ENCODE measurements at places on chromosomes 11 and 22. TPM values are rescaled to one million over a fixed set of nuclear protein-coding genes. Genes with fewer than 3 reads are reported as not detected.
A peak's percentile ranks its signal among the peaks of the same experiment; 100 is the strongest.

DNA sequence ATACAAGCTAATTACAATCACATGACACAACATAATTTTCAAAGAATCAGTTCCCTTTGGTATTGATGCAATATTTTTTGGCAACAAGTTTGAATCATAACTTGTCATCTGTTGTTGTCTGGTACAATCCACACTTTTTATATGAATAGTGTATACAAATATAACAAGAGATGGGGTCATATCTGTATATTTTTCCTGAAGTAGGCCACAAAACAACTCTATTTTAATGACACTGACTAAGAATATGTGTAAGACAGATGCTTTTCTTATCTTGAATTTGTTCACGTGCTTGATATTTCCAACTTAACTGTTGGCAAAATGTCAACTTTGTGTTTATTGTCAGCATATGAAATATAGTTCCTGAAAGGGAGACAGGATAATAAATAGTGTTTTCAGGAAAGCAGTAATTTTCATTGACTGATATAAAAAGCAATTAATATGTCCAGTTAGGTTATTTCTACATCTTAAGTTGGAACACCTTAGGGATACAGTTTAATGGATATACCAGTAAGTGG is 27.9 kb downstream of the NOX4 start:
- DNase-seq, result no peak

DNA sequence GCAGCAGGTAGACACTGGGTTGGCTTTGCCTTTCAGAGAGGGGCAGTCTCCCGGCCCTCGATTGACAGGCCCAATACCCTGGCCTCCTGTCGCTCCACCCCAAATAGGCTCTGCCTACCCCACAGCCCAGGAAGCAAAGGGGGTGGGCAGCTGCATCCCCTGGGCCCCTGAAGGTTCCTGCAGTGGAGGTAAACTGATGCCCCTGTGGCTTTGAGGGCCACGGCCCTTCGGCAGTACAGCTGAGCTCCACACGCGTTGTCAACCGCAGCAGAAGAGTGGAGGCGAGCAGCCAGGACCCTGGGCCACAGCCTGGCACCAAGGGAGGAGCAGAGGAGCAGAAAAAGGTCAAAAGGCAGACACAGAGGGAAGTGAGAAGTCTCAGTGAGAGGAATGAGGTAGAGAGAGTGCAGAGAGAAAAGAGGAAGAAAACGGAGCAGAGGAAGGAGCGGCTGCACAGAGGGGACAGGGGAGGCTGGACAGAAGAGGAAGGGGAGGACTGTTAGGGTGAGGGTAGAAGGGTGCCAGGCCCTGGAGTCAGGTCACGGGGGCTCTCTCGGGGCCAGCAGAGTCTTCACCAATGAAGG is 64.0 kb downstream of the SLC22A12 start:
- DNase-seq, result no peak

GRCh38 chr22:49583886-49584505 is 243.7 kb downstream of the BRD1 start:
- no peak for DNase-seq

DNA sequence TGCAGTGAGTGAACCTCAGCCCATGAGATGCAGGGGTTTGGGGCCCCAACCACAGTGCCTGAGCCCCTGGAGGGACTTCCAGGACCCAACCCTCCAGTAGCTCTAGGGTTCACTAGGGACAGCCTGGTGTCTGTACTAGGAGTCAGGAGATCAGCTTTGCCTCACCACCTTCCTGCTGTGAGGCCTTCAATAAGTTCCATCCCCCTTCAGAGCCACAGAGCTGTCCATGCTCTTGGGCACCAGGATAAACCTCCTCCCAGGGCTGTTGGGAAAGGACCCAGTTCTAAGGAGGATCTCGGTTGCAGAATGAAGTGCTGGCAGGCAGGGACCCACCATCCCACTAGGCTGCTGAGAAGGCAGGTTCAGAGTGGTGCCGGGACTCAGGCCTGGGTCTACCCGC is 9.7 kb downstream of the ARHGEF17 start:
- DNase-seq, result peak; percentile 17

GRCh38 chr22:33476716-33477115 is 418.5 kb upstream of the SYN3 start:
- DNase-seq, result peak; percentile 11

- DNase-seq, result no peak
These were observed 22.7 kb upstream of the FGF19 start for GRCh38 chr11:69726481-69726880.

DNA sequence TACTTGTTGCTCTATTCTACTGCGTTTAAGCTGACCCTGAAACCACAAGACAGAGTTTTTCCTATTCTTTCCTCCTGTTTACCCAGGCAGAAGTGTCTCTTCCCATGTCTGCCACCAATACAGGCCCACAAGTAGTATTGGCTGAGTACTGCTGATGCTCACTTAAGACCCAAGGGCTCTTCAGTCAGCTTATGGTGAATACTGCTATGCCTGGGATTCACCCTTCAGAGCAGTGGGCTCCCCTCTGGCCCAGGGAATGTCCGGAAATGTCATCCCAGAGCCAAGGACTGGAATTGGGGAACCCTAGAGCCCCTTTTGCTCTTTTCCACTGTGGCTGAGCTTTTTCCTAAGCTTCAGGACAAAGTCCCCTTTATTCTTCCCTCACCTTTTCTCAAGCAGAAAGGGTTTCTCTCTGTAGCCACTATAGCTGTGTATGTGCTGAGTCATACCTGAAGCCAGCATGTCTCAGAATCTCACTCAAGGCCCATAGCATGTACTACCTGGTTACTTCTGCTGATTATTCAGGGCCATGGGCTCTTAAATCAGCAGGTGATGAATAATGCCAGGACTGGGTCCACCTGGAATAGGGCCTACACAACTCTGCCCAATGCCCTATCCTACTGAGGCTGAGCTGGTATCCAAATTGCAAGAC is 745.8 kb upstream of the ANO5 start:
- DNase-seq, result peak; percentile 73

GRCh38 chr11:121104312-121104762 is 3.3 kb downstream of the TECTA start:
- no peak for DNase-seq

- peak; percentile 13 for DNase-seq
These were observed 67.5 kb upstream of the ZBED5 start for GRCh38 chr11:10925149-10925926.

DNA sequence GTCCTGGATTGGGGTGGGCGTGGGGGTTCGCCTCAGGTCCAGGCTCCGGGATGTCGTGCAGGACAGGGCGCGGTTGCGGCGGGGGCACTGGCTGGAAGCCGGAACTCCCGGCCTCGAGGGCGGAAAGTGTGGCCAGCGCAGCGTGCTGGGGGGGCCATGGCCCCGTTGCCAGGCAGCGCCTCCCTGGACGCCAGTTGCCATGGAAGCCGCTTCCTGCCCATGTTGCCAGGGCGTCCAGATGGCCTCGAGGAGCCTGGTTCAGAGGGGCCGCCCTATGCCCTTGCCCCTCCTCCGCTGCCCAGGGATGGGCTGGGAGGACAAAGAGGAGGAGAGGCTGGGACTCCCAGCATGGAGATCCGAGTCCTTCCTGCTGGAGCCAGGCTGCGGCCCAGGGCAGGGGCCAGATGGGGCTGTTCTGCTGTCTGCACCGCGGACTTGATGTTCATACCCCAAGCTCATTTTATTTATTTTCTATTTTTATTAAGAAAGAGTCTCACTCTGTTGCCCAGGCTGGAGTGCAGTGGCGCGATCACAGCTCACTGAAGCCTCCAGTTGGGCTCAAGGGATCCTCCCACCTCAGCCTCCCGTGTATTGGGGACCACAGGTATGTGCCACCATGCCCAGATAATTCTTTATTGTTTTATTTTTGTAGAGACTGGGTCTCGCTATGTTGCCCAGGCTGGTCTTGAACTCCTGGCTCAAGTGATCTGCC is 4.6 kb upstream of the CCDC188 start:
- DNase-seq, result no peak

- peak; percentile 2 for DNase-seq
These were observed 751.2 kb downstream of the JRKL start for GRCh38 chr11:97140885-97141494.

DNA sequence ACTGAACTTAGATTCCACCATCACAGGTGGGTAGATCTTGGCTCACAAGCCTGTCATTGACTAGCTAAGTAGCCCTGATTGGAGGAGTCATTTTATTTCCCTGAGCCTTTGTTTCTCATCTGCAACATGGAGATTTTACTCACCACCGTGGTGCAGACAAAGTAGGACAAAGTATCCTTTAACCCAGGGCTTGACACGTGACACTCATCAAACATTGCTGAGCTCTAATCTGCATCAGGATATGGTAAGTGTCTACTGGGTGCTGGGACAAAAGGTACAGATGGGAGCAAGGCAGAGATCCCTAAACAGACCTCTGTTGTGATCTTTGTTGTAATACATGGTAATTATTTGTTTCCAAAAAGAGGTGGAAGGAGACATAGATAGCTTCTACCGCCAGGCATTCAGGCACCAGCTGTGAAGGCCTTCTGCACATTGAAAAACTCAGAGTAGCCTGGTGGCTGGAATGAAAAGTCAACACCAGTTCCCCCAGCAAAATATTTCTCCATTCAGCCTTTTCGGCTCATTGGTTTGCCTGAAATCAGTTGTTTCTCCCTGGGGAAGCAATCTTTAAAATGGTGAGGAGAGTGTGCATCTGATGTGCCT is 18.3 kb upstream of the MICAL2 start:
- no peak for DNase-seq

GRCh38 chr11:8533332-8533731 is 60.7 kb downstream of the STK33 start:
- peak; percentile 42 for DNase-seq

- no peak for DNase-seq
These were observed 84.1 kb downstream of the CEP164 start for GRCh38 chr11:117411736-117412135.

GRCh38 chr22:46581538-46582244 is 38.5 kb upstream of the GRAMD4 start:
- DNase-seq, result no peak

- no peak for DNase-seq
These were observed 196.7 kb downstream of the ARHGAP42 start for GRCh38 chr11:100883830-100884229.

DNA sequence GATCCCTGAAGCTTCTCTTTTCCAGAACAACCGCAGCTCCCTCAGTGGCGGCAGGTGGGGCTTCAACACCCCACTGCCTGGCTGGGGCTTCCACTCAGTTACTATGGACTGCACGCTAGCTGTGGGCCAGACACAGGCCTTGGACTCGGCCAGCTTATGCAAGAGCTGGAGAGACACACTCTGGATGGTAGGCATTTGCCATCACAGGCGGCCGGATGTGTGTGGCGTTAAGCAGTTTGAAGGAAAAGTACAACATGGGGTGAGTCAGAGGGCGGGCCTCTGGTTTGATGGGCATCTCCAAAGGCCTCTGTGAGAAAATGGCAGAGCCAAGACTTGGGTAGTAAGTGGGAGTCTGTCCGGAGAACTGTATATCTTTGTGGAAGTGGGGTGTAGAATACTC is 17.6 kb downstream of the KCNJ4 start:
- no peak for DNase-seq

DNA sequence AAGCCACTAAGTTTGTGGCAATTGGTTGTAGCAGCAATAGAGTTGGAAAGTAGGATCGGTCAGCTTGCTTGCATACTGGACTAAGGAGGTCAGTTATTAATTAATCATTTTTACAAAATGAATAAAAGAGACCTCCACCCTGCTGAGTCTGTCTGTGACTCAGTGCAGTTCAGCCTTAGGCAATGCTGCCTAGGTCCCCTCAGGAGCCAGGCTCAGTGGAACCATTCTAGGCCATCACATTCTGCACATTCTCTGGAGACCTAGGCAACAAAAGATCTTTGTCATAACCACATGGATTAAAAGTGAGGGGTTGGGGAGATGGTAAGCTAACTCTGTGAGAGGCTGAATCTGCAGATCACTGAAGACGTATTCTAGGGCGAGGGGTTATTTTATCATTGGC is 178.7 kb upstream of the CADM1 start:
- peak; percentile 65 for DNase-seq

- no peak for DNase-seq
These were observed 13.4 kb downstream of the ASCC2 start for GRCh38 chr22:29824677-29825076.

- DNase-seq, result no peak
These were observed 157.2 kb upstream of the TMEM45B start for GRCh38 chr11:129658526-129658867.

- DNase-seq, result peak; percentile 96
These were observed 1062.8 kb downstream of the DLG2 start for GRCh38 chr11:84564180-84564866.

DNA sequence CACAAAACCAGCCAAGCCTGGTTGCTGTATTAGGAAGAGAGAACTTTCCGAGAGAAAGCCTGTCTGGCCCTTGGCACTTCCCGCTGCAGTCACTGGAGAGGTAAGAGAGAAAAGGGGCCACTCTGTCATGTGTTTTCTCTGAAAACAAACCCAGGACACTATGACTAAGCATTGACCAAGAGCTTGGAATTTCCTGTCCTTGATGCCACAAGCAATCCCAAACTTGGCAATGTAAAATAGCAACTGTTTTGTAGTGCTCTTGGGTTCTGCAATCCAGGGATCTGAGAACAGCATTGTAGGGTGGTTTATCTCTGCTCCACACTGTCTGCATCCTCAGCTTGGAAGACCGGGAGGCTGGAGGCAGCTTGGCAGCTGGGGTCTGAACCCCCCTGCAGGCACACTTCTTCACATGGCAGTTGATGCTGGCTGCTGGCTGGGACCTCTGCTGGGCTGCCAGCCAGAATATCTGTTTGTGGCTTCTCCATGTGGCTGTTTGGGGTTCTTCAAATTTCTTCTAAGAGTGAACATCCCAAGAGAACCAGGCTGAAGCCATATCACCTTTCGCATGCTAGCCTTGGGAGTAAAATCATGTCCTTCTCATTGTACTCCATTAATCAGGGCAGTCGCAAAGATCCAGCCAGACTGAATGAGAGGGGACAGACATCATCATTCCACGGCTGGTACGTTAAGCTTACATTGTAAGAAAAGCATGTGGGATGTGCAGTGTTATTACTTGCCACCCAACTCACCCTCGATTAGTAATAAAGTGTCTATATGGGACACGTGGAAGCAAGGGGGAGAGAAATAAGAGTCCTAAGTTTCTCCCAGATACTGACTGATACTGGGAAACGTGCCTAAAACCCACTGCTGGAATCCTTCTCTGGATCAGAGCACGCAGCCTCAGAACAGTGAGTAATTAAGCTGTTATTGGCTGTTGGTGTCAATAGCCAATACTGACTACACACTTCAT is 537.4 kb upstream of the B3GAT1 start:
- peak; percentile 86 for DNase-seq

Gene LGALS1
- total RNA-seq, result 761 TPM

Gene CD3D
- total RNA-seq, result not detected

Gene OR8K5
- total RNA-seq, result not detected

Gene EXPH5
- total RNA-seq, result 6.7 TPM

Gene PRR33
- not detected for total RNA-seq

Gene TTC36
- 1.4 TPM for total RNA-seq

Gene HBE1
- not detected for total RNA-seq

Gene LRRC56
- 2.0 TPM for total RNA-seq

Gene OR2D2
- total RNA-seq, result 0.40 TPM

Gene CARD18
- not detected for total RNA-seq
